Prostate gland (tissue), 2 donors: ENCODE measurements at places on chromosomes 4 and X. TPM values are rescaled to one million over a fixed set of nuclear protein-coding genes. Genes with fewer than 3 reads are reported as not detected.
A peak's percentile ranks its signal among the peaks of the same experiment; 100 is the strongest.

Gene OTC
- not detected for total RNA-seq

Gene TAF1
- total RNA-seq = 27.1 TPM

DNA sequence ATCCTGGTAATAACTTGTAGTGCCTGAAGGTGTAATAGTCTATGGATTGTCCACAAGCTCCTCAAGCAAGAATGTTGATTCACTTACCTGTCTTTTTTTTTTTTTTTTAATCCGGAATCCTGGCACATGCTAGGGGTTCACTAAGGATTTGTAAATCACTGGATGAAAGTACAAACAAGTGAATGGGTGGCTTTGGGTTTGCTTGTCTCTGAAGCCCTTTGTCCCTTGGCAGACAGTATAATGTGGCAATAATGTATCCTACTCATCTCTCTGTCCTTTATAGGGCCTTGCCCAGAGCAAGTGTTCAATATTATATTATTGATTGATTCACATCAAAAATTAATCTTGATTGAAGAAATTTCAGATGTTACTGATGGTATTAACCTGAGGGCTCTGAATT lies 334.0 kb upstream of the CPEB2 start:
- H3K36me3 ChIP-seq = no peaks in the 10 kb centered on the region
- no peak overlapping the region for H3K4me3 ChIP-seq
- H3K27me3 ChIP-seq = no peaks in the 10 kb centered on the region
- H3K27ac ChIP-seq = no peak overlapping the region
- no peak for DNase-seq

- no peak for DNase-seq
- H3K36me3 ChIP-seq = no peaks in the 10 kb centered on the region
- H3K4me3 ChIP-seq = no peak overlapping the region
These were observed 3.7 kb upstream of the CXCL6 start for GRCh38 chr4:73832651-73833237.

GRCh38 chrX:151153667-151154066 lies 22.7 kb upstream of the GPR50 start:
- no peak overlapping the region for H3K4me3 ChIP-seq
- DNase-seq = no peak
- no peaks in the 10 kb centered on the region for H3K27me3 ChIP-seq
- no peak overlapping the region for H3K27ac ChIP-seq
- no peaks in the 10 kb centered on the region for H3K36me3 ChIP-seq

Gene MAGEB3
- total RNA-seq = 14.0 TPM

GRCh38 chr4:76665153-76665552 lies 230.1 kb downstream of the SHROOM3 start:
- no peaks in the 10 kb centered on the region for H3K4me1 ChIP-seq
- peak overlapping the region; percentile 11 for H3K27ac ChIP-seq
- no peaks in the 10 kb centered on the region for H3K27me3 ChIP-seq

Gene NAT8L
- 0.41 TPM for total RNA-seq

DNA sequence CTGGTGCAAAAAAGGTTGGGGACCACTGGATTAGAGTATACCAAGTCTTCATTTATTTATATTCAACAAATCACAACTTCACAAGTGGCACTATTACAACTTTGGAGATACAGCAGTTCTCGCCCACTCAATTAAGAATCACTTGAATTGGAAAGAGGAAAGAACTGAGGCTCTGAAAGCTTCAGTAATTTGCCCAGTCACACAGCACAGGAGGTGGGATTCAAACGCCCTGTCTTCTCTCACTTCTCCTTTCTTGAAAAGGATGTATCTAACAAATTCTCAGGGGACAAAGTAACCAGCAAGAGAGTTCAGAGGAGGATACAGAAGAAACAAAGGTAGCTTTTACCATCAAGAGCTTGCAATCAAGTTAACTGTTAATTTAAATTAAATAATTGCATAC lies 12.4 kb downstream of the SMIM14 start:
- H3K27ac ChIP-seq = no peak overlapping the region
- no peaks in the 10 kb centered on the region for H3K27me3 ChIP-seq
- no peak overlapping the region for H3K4me3 ChIP-seq
- no peaks in the 10 kb centered on the region for H3K4me1 ChIP-seq

- no peak for DNase-seq
- H3K36me3 ChIP-seq = no peaks in the 10 kb centered on the region
- H3K4me3 ChIP-seq = no peak overlapping the region
These were observed 40.2 kb upstream of the CRMP1 start for GRCh38 chr4:5933116-5933515.

DNA sequence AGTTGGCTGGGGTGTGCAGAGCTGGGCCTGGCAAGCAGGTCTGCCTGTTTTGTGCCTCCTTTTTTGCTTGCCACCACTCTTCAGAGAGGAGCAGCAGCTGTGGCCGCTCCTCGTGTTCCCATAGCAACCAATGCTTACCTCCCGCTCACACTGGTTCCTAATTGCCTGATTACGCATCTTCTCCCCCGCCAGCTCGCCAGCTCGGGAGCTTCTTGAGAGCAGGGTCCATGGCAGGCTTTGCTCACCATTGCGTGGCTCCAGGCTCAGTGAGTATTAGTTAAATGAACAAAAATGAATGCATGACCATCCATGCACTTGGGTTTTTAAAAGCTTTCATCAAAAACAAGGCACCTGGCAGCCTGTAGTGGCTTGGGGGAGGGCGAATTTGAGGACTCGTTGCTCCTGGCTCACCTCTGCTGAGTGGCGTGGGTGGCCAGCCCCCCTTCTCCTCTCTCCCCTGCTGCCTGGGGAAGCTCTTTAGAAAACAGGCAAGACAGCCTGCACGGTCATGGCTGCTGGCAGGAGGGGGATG lies 14.2 kb upstream of the PJA1 start:
- no peak for DNase-seq
- no peaks in the 10 kb centered on the region for H3K36me3 ChIP-seq
- H3K27me3 ChIP-seq = no peaks in the 10 kb centered on the region
- H3K27ac ChIP-seq = no peak overlapping the region
- no peaks in the 10 kb centered on the region for H3K4me1 ChIP-seq

Gene PAGE2
- not detected for total RNA-seq

DNA sequence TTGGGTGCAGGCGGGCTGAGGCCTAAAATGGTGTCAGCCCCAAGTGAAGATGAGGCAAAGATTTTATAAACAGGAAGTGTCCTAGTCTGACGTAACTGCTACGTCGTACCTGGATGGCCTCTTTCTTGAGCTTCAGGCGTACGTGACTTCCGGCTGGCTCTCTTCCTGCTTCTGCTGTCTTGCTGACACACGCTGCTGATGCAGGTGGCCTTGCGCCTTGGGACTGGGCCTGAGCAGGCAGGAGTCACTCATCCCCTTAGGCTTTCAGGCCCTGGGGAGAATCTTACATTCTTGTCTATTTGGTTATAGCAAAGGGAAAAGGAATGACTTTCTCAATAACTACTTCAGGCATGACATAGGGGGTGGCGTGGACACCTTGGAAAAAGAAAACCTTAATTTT lies 20.1 kb upstream of the ABRAXAS1 start:
- H3K27me3 ChIP-seq = no peaks in the 10 kb centered on the region
- H3K27ac ChIP-seq = no peak overlapping the region
- H3K4me3 ChIP-seq = no peak overlapping the region
- DNase-seq = no peak

GRCh38 chr4:125787707-125788106 lies 473.0 kb downstream of the FAT4 start:
- H3K4me1 ChIP-seq = no peaks in the 10 kb centered on the region
- H3K36me3 ChIP-seq = no peaks in the 10 kb centered on the region
- H3K4me3 ChIP-seq = no peak overlapping the region

- H3K4me3 ChIP-seq = no peak overlapping the region
- no peak overlapping the region for H3K27ac ChIP-seq
- no peak for DNase-seq
- H3K4me1 ChIP-seq = no peaks in the 10 kb centered on the region
These were observed 922.5 kb downstream of the RPA4 start for GRCh38 chrX:97806238-97806637.

DNA sequence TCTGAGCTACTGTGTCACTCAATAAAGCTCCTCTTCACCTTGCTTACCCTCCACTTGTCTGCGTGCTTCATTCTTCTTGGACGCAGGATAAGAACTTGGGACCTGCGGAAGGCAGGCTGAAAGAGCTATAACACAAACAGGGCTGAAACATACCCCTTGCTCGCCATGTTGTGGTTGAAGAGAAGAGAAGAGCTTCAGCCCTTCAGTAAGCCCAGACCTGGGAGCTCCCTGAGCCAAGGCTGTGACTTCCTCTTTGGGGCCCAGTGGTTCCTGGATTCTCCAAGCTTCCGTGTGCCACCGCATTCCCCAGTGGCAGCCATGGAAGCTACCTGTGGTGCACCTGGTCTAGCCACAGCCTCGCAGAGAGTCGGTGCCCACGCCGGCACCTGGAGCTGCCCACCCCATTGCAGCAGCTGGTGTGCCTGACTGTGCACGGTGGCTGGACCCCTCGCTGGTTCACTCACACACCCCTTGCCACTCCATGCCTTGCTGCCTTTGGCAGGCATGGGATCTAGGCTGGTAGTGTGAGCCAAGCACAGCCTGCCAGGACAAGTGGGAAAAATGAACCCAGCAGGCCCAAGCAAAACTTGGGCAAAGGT lies 160.6 kb downstream of the EVC2 start:
- DNase-seq = no peak
- H3K36me3 ChIP-seq = no peaks in the 10 kb centered on the region
- H3K27me3 ChIP-seq = no peaks in the 10 kb centered on the region
- H3K4me1 ChIP-seq = no peaks in the 10 kb centered on the region

DNA sequence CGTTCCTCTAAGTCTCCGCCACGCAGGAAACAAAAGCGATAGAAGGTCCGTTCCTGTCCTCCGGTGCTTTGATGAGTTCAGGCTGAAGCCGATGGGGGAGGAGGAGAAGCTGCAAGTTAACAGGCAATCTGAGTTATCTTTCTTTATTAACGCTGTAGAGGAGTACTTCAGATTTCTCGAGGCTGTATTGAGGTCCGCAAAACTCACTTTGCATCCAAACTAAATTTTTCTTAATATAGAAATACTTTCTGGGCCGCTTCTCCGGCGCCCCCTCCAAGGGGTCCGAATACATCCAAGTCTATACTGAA lies 395 bp upstream of the SOWAHB start:
- H3K27ac ChIP-seq = peak overlapping the region; percentile 78
- H3K27me3 ChIP-seq = no peaks in the 10 kb centered on the region
- peak overlapping the region; percentile 52 for H3K4me3 ChIP-seq
- no peaks in the 10 kb centered on the region for H3K4me1 ChIP-seq
